ENCODE measurements at places on chromosomes 1 and 21.

GRCh38 chr1:58220836-58221472 lies 325.6 kb downstream of the OMA1 start:
- DNase-seq, result no peak

GRCh38 chr1:154767315-154768240 lies 102.5 kb downstream of the KCNN3 start:
- no peak for DNase-seq

GRCh38 chr1:205466595-205467220 lies 10.9 kb upstream of the BLACAT1 start:
- DNase-seq, result no peak

- DNase-seq, result peak; percentile 45
Observed at GRCh38 chr1:34162852-34163766, 1.9 kb downstream of the CSMD2 start.

GRCh38 chr21:25420831-25421230 lies 186.4 kb downstream of the MRPL39 start:
- no peak for DNase-seq

Data from activated naive CD8-positive, alpha-beta T cell treated with anti-CD3 and anti-CD28 coated beads for 36 hours (primary cell).